Calu3 (cell line): ENCODE measurements at places on chromosomes 5 and 9. TPM values are rescaled to one million over a fixed set of nuclear protein-coding genes. Genes with fewer than 3 reads are reported as not detected.

IL4 gene
- total RNA-seq: not detected in 2 replicates

CAMK2A gene
- not detected in 2 replicates for total RNA-seq

CTSV gene
- 21.4 and 23.3 TPM in 2 replicates for total RNA-seq

SOWAHA gene
- 0.78 and 0.88 TPM in 2 replicates for total RNA-seq

TESK1 gene
- 20.9 and 24.6 TPM in 2 replicates for total RNA-seq

PITX1 gene
- 12.1 and 12.9 TPM in 2 replicates for total RNA-seq

SURF1 gene
- total RNA-seq: 47.9 and 50.9 TPM in 2 replicates

MRPL41 gene
- total RNA-seq: 27.6 and 31.1 TPM in 2 replicates

NXNL2 gene
- total RNA-seq: 1.4 TPM in 2 replicates

BARX1 gene
- not detected in 2 replicates for total RNA-seq

LRRTM2 gene
- total RNA-seq: not detected in 2 replicates

ZFAND5 gene
- total RNA-seq: 113 and 115 TPM in 2 replicates

PFN3 gene
- not detected in 2 replicates for total RNA-seq

GNA14 gene
- 0.15 TPM in 1 of 2 replicates, not detected in the other for total RNA-seq

TMEM252 gene
- not detected in 2 replicates for total RNA-seq

MTRR gene
- total RNA-seq: 55.9 and 61.2 TPM in 2 replicates

BAAT gene
- 10.2 and 18.6 TPM in 2 replicates for total RNA-seq

SNCAIP gene
- total RNA-seq: 0.22 TPM in 1 of 2 replicates, not detected in the other

HAVCR2 gene
- 0.17 and 0.19 TPM in 2 replicates for total RNA-seq

PPP3R2 gene
- not detected in 2 replicates for total RNA-seq

GDA gene
- total RNA-seq: 21.0 and 24.3 TPM in 2 replicates
